ENCODE measurements at places on chromosomes 1 and 21.

DNA sequence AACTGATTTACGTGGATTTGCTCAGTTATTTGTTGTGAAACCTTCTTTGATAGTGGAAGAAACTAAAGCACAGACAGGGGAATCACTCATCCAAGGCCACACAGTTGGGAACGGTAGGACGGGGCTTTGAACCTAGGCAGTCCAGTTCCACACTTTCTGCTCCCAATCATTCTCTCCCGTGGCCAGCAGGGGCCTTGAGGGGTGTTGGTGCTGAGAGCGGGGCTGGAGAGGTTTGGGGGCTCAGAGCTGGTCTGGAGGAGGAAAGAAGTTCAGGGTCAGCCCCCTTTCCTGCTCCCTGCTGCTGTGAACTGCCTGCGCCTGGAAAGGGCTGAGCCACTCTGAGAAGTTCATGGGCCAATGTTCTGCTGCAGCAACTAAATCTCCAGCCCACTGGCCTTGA lies 31.4 kb upstream of the ACTL8 start:
- DNase-seq: no peak

DNA sequence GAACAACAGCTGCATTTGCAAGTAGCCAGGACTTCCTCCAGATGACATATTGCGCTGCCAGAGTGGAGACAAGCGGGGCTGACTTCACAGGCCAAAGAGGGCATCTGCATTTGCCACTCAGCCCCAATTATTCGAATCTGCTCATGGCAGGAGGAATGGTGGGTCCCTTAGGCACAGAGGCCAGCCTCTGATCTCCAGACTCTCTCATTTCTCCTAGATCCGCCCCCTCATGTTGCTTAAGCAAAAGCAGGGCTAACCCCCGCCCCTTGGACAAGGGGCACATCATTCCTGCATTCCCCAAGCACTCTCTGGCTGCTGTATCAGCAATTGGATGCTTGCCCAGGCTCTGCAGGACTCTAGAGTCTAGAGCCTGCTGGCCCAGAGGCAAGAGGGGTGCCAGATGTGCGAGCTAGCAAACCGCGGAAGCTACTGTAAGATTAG lies 262.4 kb downstream of the ST6GALNAC3 start:
- DNase-seq: no peak

- no peak for DNase-seq
Measured at GRCh38 chr1:43376723-43377235, 9.0 kb upstream of the ELOVL1 start.

- DNase-seq: no peak
Measured at GRCh38 chr1:225378880-225379279, 49.0 kb downstream of the LBR start.

DNA sequence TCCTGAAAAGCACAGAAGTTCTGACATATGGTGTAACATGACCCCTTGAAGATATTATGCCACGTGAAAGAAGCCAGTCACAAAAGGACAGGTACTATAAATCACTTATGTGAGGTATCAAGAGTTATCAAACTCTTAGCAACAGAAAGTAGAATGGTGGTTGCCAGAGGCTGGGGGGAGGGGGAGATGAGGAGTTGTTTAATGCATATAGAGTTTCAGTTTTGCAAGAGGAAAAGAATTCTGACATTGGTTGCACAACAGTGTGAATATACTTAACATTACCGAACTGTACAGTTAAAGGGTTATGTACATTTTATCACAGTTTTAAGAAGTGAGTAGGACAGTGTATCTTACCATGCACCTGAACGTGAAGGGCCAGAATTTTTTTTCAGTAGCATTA lies 80.0 kb downstream of the USP25 start:
- DNase-seq: no peak

GRCh38 chr1:241962153-241962552 lies 4.6 kb downstream of the BECN2 start:
- DNase-seq: no peak

DNA sequence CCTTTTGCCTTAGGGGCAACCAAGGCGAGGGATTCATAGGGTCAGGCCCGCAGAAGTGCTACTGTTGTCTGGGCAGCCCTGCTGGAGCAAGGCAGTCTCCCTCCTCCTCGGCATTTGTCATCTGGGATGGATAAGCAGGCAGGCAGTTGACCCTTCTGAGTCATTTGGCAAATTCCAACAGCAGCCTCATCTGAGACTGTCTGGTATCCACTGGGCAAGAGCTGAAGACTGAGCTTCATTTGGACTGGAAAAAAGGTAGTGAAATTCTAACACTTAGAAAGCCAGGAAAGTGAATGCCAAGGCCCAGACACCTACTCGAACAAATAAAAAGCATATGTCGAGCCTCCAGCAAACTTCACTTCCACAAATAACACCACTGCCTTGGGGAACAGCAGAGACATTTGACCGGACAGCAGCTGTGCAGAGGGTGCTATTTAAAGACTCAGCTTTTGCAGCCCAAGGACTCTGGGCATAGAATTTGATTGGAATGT lies 4.0 kb upstream of the ZBTB40 start:
- no peak for DNase-seq

DNA sequence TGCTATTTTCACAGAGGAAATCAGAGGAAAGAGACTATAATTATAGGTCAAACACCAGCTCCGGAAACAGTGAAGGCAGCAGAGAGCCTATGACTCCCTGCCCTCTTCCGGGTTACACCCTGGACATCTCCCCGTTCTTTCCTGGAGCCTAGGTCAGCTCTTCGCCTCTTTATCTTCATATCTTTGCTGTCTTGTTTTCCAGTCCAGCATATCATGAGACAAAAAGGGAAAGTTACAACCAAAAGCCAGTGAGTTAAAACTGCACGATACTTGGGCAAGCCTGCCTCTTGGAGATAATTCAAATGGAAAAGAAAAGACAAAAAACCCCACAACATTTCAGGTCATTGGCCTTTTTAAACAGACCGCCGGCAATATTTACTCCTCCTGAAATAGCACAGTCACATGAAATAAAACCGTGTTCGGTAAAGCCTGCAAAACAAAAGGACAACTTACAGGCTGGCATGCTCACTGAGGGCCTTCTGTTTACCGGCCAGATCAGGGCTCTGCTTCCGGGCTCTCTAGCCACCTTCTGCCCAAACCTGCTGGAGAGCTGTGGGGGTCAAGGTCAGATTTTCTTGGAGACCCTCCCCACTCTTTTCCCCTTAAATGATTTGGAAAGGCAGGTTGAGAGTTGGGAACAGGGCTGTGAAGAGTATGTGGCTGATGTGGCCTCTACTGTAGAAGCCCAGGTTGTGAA lies 42.8 kb upstream of the PPP2R5A start:
- no peak for DNase-seq

DNA sequence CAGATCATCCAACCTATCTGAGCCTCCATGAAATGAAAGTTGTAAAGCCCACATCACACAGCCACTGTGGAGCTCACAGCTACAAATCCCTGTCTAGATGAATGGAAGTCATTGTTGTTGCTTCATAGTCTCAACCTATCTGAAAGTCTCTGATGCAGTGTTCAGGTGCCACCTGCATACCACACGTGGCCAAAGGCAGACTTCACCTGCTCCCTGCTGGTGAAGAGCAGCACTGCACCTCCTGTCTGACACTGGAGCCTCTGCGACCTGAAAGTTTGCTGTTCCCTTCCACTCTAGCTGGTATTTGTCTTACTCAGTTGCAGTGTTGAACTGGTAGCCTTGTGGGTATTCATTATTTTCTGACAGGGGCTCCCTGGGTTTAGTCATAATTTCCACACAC lies 18.4 kb downstream of the LORICRIN start:
- DNase-seq: peak; percentile 44

DNA sequence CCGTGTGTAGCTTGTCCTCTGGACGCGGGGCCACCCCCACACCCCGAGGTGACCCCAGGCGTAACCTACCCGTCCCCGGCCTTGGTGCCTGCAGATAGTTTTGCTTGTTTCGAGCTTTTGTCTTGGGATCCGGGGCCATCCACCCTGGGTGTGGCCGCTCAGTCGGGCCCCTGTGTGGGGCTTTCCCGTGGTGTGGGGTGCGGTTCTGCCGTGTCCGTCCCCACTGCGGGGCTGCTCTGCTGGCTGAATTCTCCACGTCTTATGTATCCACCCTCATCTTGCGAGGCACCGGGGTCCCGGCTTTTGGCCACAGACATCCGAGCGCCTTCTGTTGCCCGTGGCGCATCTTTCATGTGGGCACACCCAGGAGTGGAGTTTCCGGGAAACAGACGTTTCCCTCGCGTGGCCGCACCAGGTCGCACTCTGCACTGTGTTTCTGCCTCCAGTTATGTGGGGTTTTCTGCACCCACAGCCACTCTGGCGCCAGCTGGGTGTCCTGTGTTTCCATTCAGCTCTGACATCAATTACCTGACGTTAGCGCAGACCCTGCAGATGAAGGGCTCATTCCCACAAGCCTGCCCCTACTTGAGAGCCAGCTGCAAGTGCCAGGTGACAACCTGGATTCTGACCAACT lies 64.9 kb downstream of the PRKCZ start:
- DNase-seq: no peak

GRCh38 chr1:210669951-210670350 lies 341.2 kb downstream of the HHAT start:
- DNase-seq: no peak

GRCh38 chr1:16218014-16218673 lies 5.7 kb upstream of the ARHGEF19 start:
- DNase-seq: no peak

DNA sequence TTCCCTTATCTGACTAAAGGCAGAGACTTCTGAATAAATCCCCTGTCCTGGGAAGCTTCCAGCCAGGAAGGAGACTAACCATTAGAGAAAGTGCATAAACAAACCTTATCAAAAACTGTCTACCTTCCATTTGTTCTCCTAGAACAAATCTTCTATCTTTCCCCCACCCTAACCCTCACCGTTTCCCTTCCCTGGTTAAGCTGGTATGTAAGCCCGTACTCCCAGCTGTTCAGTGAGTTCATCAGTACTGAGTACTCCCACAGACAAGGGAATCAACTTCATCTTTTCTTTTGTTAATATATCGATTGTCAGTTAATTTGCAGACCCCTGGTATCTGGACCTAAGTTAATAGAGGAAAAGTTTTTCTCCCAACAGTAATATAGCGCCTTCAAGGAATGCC lies 20.1 kb upstream of the COG2 start:
- DNase-seq: no peak

GRCh38 chr21:45200581-45201296 lies 87.0 kb downstream of the POFUT2 start:
- no peak for DNase-seq

DNA sequence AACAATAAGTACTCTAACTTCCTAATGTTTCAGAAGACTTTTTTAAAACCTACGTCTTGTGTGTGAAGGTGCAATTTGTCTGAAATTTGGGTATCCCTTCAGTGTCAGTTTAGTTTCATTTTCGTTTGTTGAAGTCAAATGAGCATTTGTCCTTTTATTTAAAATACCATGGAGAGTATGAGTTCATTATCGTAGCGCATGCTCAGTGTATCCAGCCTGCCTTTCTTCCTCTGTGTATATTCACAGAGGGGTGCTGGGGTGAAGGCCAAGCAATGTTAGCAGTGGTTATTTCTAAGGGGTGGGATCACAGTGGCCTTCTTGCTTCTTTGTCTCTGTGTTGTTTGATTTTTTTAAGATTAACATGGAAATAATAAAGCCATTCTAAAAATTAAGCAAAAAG lies 43.2 kb downstream of the CNN3 start:
- no peak for DNase-seq

GRCh38 chr1:51576085-51576444 lies 40.8 kb upstream of the OSBPL9 start:
- DNase-seq: no peak

DNA sequence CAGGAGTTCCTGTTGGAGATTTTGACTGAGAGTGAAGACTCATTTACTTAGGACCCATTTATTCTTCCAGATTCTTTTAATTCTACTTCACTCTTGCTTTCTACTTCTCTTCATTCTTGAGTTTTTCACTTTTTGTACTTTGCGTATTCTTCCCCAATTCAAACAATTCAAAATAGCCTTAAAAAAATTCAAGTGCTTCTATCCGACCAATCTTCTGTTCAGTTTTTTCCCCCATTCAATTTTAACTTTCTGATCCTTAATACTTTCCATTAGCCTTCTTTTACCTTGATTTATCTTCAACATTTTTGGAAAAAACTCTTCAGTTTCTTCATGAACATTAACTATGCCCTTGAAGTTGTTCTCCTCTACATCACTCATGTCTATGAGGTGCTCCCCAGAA lies 21.1 kb downstream of the ZFYVE9 start:
- DNase-seq: no peak

GRCh38 chr1:40040511-40041465 lies at the start of gene CAP1:
CAP1 (plus strand) TSS chr1:40040729; CDS start chr1:40059347, 18,618 bp downstream.
- DNase-seq: peak; percentile 81

- no peak for DNase-seq
Measured at GRCh38 chr1:244497805-244498204, 36.7 kb downstream of the CATSPERE start.
